Cardiac ventricle fibroblast (primary cell): ENCODE measurements at places on chromosomes 3 and 15. TPM values are rescaled to one million over a fixed set of nuclear protein-coding genes. Genes with fewer than 3 reads are reported as not detected.

Gene MORC1
- not detected in 2 replicates for total RNA-seq

Gene CDC25A
- 0.87 and 0.93 TPM in 2 replicates for total RNA-seq

Gene SLC9C1
- 0.19 TPM in 1 of 2 replicates, not detected in the other for total RNA-seq

Gene GOLGA6B
- not detected in 2 replicates for total RNA-seq

Gene ARPC4
- total RNA-seq = 133 and 153 TPM in 2 replicates
